Hepatocyte (in vitro differentiated cells): ENCODE measurements at places on chromosomes 6 and 20.

GRCh38 chr20:63941282-63942081, 14.7 kb downstream of the UCKL1 start:
- H3K36me3 ChIP-seq: no peaks in the 10 kb centered on the region
- H3K27me3 ChIP-seq: no peaks in the 10 kb centered on the region
- no peak for DNase-seq
- no peak overlapping the region for H3K27ac ChIP-seq
- H3K4me1 ChIP-seq: no peaks in the 10 kb centered on the region

GRCh38 chr6:155303361-155303870, 10.9 kb downstream of the TFB1M start:
- H3K27me3 ChIP-seq: no peaks in the 10 kb centered on the region
- H3K4me3 ChIP-seq: no peak overlapping the region
- no peak for DNase-seq
- no peak overlapping the region for H3K27ac ChIP-seq

DNA sequence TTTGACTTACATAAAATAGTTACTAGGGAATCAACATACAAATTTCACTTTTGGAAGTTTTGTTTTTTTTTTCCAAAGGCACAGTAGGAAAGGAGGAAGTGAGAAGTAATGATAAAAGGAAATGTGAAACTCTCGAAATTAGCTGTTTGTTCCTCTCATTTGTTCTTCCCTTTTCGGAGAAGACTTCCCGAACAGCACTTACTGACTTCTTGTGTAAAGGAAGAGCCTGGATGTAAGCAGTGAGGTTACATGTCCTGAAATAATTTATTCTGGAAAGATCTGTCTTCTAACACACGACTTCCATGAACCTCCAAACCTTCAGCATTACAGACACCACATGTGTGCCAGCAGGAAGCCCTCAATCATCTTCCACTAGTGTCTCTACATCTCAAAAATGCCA, 59.1 kb downstream of the KIF16B start:
- H3K4me3 ChIP-seq: no peak overlapping the region
- H3K27ac ChIP-seq: no peak overlapping the region
- DNase-seq: no peak

GRCh38 chr6:129007701-129008373, 124.9 kb downstream of the LAMA2 start:
- no peaks in the 10 kb centered on the region for H3K36me3 ChIP-seq
- no peaks in the 10 kb centered on the region for H3K4me1 ChIP-seq
- H3K27me3 ChIP-seq: no peaks in the 10 kb centered on the region
- H3K4me3 ChIP-seq: no peak overlapping the region

- peak overlapping the region; percentile 21 for H3K4me3 ChIP-seq
- H3K36me3 ChIP-seq: no peaks in the 10 kb centered on the region
- peak; percentile 91 for DNase-seq
- peak overlapping the region; percentile 91 for H3K27ac ChIP-seq
- no peaks in the 10 kb centered on the region for H3K27me3 ChIP-seq
These were observed 2.7 kb upstream of the C6orf62 start for GRCh38 chr6:24721461-24722215.

DNA sequence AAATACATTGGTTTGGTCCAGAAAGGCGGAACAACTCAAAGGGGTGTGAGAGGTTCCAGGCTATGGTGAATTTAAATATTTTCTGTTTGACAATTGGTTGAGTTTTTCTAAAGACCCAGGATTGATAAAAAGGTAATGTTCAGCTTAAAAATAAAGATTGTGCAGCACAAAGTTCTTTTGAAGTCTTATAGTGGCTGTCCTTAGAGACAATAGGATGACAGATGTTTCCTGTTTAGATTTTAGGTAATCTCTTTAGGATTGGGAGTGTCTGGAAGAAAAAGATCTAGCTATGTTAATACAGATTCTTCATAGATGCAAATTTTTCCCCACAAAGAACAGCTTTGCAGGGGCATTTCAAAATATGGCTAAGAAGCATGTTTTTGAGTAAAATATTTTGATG, 119.7 kb downstream of the GRIK2 start:
- no peaks in the 10 kb centered on the region for H3K36me3 ChIP-seq
- H3K27me3 ChIP-seq: no peaks in the 10 kb centered on the region
- H3K27ac ChIP-seq: no peak overlapping the region
- no peaks in the 10 kb centered on the region for H3K4me1 ChIP-seq

- H3K27me3 ChIP-seq: no peaks in the 10 kb centered on the region
- peak; percentile 59 for DNase-seq
These were observed 36.3 kb upstream of the SIRT5 start for GRCh38 chr6:13538084-13538483.

- no peak overlapping the region for H3K27ac ChIP-seq
- H3K36me3 ChIP-seq: no peaks in the 10 kb centered on the region
- DNase-seq: no peak
- H3K27me3 ChIP-seq: no peaks in the 10 kb centered on the region
- H3K4me1 ChIP-seq: no peaks in the 10 kb centered on the region
These were observed 20.8 kb downstream of the LAMA2 start for GRCh38 chr6:128903715-128904114.

- peak; percentile 60 for DNase-seq
- H3K4me3 ChIP-seq: no peak overlapping the region
- H3K4me1 ChIP-seq: peaks cover 47% of the 10 kb centered on the region
- H3K36me3 ChIP-seq: no peaks in the 10 kb centered on the region
- H3K27me3 ChIP-seq: no peaks in the 10 kb centered on the region
These were observed 25.2 kb downstream of the TRAM2 start for GRCh38 chr6:52551483-52552277.

DNA sequence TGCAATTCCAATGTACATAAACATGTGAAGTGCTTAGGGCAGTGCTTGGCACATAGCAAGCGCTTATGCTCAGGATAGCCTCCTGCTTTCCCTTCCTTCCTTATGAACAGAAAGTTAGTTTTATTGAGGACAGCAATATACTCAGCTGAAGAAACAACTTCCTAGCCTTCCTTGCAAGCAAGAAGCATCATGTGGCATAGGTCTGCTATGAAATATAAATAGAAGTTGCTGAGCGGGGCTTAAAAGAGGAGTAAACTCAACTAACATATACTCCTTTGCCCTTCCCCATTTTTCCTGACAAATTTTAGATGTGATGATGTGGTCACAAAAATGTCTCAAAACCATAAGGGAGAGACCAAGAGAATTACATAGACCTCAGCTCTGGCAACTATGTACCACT, 98.9 kb downstream of the KIF16B start:
- no peaks in the 10 kb centered on the region for H3K36me3 ChIP-seq
- no peak for DNase-seq
- no peaks in the 10 kb centered on the region for H3K27me3 ChIP-seq
- peaks cover 33% of the 10 kb centered on the region for H3K4me1 ChIP-seq
- H3K4me3 ChIP-seq: no peak overlapping the region

DNA sequence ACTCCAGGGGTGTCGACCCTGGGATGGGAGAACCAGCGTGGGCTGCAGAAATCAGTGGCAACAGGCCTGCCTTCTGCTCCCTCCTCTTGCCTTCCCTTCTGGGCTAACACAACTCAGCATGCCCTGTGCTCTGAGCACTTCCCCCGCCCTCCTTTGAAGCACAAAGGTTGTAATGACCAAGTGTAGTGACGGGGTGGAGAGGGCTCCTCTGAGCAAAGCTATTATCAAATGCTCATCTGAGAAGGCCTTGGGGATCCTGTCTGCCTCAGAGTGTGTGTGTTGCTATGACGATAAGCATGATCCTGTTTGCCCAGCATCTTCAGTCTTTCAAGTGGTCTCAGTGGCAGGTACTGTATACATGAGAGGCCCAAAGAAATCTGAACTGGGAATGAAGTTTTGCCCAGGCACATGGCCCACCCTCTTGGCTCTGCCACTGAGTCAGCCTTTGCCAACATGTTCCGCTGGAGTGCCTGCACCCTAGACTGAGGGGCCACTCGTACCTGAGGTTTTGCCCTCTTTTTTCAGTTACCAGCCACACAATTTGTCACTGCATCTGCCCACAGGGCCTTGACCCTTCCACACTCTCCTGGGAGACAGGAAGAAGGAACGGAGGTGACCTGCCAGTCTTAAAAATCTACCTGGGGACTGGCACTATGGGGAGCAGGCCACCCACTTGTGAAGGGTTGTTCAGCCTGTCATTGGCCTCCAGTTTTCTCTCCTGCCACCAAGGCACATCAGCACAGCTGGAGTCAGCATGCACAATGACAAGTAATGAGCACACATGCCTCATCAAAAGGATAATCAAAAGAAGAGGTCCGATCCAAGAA, 74.5 kb downstream of the GFOD1 start:
- no peaks in the 10 kb centered on the region for H3K27me3 ChIP-seq
- no peak overlapping the region for H3K4me3 ChIP-seq
- peaks cover 9% of the 10 kb centered on the region for H3K4me1 ChIP-seq
- DNase-seq: no peak
- no peaks in the 10 kb centered on the region for H3K36me3 ChIP-seq

DNA sequence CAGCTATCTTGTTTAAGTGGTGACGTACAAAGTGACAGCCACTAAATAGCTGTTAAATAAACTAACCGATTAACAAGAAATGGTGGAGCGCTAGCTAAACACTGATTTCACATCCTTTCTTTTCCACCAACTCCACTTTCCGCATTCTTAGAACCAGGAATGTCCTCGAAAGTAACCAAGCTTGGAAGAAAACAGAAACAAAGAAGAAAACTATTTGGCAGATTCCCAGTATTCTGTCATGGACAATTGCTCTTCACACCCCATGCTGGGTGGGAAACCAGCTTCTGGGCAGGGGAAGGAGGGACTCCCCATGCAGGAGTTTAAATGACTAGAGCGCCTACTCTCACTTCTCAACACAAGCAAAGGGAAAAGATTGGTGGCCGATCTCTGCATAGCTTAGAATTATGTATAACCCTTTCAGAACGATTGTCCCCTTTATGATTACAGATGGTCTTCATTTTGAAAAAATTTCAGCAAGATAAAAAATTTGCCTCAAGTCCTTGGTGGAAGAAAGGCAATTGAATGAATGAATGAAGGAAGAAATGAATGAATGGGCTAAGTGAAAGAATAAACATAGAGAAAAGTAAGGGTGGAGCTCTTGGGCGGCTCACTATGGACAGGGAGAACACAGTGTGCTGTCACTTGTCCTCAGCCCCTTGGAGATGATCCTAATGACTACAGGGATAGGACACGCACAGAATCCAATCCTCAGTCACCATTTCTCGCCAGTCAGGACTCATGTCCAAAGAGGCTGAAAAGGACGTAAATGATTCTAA, 148.7 kb upstream of the NEDD9 start:
- H3K36me3 ChIP-seq: no peaks in the 10 kb centered on the region
- DNase-seq: no peak
- H3K4me1 ChIP-seq: no peaks in the 10 kb centered on the region
- no peaks in the 10 kb centered on the region for H3K27me3 ChIP-seq

GRCh38 chr20:45183084-45183483, 8.4 kb downstream of the PI3 start:
- no peaks in the 10 kb centered on the region for H3K36me3 ChIP-seq
- H3K27ac ChIP-seq: no peak overlapping the region
- no peak overlapping the region for H3K4me3 ChIP-seq
- DNase-seq: no peak
- H3K4me1 ChIP-seq: no peaks in the 10 kb centered on the region

DNA sequence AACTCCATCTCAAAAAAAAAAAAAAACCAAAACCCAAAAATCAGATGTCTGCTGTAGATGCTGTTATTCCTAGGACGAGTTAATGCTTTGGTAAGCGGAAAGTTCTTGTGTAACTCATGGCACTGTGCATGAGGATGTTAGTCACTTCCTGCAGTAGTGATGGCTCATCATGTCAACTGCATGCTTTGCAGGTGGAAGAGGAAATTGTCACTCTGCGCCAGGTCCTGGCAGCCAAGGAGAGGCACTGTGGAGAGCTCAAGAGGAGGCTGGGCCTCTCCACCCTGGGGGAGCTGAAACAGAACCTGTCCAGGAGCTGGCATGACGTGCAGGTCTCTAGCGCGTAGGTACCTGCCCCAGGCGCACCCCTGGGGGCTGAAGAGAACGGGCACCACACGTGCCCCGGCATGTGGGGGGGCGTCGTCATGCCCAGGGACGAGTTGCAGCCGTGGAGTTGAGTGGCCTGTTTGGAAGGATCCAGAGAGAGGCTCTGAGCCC, 8.5 kb downstream of the TPD52L2 start:
- H3K4me3 ChIP-seq: no peak overlapping the region
- DNase-seq: no peak
- H3K4me1 ChIP-seq: no peaks in the 10 kb centered on the region
- no peaks in the 10 kb centered on the region for H3K27me3 ChIP-seq

GRCh38 chr6:157732416-157733161, 90.5 kb upstream of the SNX9 start:
- H3K4me3 ChIP-seq: no peak overlapping the region
- H3K27me3 ChIP-seq: no peaks in the 10 kb centered on the region
- no peak for DNase-seq
- H3K36me3 ChIP-seq: no peaks in the 10 kb centered on the region

DNA sequence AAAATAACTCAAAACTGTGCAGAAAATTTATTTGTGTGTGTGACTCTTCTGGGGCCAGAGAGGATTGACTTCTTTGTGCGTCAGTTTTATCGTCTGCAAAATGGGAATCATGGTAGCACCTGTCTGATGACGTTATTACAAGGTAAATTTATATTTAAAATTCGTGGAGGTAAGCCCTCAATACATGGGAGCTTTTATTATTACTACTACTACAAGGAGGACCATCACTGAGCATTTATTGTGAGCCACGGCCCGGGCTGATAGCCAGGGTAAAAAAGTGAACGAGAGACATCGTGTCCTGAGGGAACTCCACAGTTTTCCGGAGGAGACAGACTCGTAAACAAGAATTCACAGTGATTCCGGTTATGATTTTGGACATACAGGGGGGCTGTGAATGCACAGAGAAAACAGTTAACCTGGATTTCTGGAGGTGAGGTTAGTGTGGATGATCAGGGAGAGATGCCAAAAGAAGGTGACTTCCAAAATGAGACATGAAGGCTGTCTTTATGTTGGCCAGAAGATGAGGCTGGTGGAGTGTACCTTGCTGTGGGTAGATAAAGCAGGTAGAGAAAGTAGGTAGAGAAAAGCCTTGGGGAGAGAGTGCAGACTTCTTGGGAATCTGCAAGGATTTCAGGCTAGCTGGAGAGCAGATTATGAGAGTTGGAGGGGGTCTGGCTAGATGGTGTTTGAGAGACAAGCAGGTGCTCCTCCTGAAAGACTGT, 10.6 kb upstream of the SERINC3 start:
- peak overlapping the region; percentile 62 for H3K27ac ChIP-seq
- peak overlapping the region; percentile 74 for H3K4me3 ChIP-seq

- no peak overlapping the region for H3K27ac ChIP-seq
- H3K4me3 ChIP-seq: no peak overlapping the region
- no peak for DNase-seq
- no peaks in the 10 kb centered on the region for H3K27me3 ChIP-seq
- H3K4me1 ChIP-seq: no peaks in the 10 kb centered on the region
- no peaks in the 10 kb centered on the region for H3K36me3 ChIP-seq
These were observed 49.2 kb downstream of the CDKAL1 start for GRCh38 chr6:20583444-20583800.

DNA sequence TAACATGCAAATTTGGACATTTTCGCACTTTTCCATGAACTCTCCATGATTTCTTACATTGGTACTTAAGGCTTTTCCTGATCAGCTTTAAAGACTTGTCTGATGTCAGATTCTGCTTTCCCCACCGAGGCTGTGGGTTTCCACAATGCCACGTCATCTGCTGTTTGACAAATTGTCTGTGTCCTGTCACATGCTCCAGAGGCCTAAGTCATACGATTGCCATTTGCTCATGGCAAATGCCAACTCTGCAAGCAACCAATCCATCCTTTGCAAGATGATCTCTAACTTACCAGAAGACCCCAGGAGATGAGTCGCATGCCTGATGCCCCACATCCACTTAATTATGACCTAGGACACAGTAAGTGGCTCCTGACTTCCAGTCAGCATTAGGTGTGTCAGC, 556.5 kb downstream of the BMP2 start:
- H3K27me3 ChIP-seq: no peaks in the 10 kb centered on the region
- H3K4me3 ChIP-seq: no peak overlapping the region
- H3K27ac ChIP-seq: no peak overlapping the region
- no peak for DNase-seq
- no peaks in the 10 kb centered on the region for H3K4me1 ChIP-seq
- no peaks in the 10 kb centered on the region for H3K36me3 ChIP-seq
